Left colon (tissue), 2 donors: ENCODE measurements at places on chromosomes 2 and 18. TPM values are rescaled to one million over a fixed set of nuclear protein-coding genes. Genes with fewer than 3 reads are reported as not detected.

IFIH1 gene
- 19.1 TPM for total RNA-seq

HOXD12 gene
- total RNA-seq, result not detected

LYG2 gene
- total RNA-seq, result not detected

CHAC2 gene
- 4.5 TPM for total RNA-seq

PJVK gene
- total RNA-seq, result 1.1 TPM

CLEC4F gene
- 0.11 TPM for total RNA-seq

CGREF1 gene
- 3.8 TPM for total RNA-seq

EFHD1 gene
- total RNA-seq, result 2.7 TPM

SLC5A7 gene
- 0.36 TPM for total RNA-seq

STON1 gene
- 13.3 TPM for total RNA-seq

IL36A gene
- not detected for total RNA-seq

- no peak for DNase-seq
These were observed 866.8 kb downstream of the DSC3 start for GRCh38 chr18:30175621-30176225.

GRCh38 chr18:58152891-58153290, 108.9 kb downstream of the NEDD4L start:
- no peak for DNase-seq

GRCh38 chr18:23856466-23857163, 157.9 kb upstream of the TTC39C start:
- DNase-seq, result no peak

DNA sequence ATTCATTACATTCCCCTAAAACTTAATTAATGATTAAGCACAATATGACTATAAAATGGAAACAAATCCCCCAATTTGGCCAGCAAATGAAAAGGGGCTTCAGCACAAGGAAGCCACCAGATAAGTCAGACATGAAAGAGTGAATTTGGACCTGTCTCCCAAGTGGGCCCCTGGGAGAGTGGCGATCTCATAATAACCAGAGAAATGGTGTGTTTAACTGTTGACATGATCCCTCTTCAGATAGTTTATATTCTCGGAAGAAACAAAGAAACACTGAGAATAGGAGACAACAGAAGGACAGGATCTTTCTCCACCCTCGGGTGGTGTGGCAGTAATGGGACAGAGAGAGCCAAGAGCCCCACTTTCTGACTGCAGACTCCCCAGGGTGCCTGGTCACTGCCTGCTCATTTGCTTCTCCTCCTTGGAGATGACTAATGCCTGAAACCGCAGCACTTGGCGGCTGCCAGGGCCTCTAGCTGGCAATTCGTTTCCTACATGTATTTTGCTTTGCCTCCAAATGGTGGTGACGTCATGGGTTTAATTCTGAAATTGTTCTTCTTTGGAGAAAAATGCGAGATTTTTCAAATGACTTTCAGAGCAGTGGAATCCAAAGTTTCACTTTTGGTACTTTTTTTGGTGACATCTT, 46.4 kb upstream of the SPP2 start:
- DNase-seq, result no peak

DNA sequence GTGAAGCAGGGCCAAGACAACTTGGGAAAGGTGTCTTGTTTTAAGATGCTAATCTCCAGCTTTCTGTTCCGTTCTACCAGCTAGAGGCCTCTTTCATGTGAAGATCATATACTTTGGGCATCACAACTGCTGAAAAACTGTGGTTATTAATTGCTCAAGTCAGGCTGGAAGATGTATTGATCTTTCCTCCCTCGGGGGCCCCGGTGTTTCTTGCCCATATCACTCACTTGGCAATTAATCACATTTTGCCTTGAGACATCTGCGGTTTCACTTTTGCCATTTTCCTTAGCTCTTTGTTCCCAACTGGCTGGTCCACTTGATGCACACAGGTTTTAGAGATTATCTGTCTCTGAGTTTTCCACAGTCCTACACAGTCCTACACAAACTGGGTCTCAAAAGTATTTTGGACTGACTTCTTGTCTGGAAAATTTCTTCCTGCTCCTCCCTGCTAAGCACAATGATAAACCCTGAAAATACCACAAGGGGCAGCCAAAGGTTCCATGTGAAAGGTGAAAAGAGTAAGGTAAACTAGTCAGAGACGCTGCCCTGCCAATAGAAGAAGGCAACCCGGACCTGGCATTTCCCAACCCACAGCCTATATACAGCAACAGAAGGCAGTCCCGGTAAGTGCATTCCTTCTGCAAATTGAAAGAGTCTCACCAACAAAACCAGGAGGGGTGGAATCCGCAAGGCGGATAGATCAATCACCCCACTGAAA, 181.0 kb downstream of the AFF3 start:
- no peak for DNase-seq

DNA sequence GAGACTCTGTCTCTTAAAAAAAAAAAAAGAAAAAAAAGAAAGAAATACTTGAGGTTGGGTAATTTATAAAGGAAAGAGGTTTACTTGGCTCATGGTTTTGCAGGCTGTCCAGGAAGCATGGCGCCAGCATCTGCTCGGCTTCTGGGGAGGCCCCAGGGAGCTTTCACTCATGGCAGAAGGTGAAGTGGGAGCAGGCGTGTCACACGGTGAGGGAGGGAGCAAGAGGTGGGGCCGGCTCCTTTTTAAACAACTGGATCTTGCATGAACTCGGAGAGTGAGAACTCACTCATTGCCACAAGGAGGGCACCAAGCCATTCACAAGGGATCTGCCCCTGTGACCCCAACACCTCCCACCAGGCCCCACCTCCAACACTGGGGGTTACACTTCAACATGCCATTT, 30.6 kb downstream of the CYP26B1 start:
- DNase-seq, result no peak

DNA sequence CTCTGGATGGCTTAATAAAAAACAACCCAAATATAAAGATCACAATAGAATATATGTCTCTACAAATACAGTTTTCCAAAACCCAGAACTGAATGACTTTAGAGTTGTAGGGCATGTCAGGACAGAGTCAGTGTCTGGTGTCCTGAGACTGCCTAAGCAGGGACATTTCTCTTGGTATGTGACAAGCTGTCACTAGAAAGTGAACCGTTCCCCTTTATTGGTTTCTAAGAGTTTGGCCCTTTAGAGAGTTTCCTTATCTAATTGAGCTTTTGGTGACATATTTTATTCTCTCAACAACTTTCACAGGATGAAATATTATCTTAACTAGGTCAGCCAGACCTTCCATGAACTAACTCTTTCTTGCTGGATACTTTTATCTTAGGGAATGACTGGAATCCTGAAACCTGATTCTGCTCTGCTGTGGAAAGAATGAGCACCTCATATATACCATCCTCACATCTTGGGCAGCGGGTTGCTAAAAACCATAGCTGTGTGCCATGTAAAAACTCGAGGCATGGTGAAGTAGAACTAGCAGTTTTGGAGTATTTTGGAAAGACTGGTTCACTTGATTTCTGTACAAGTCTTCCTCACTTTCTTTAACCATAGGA, 54.8 kb downstream of the CAVIN2 start:
- DNase-seq, result no peak

DNA sequence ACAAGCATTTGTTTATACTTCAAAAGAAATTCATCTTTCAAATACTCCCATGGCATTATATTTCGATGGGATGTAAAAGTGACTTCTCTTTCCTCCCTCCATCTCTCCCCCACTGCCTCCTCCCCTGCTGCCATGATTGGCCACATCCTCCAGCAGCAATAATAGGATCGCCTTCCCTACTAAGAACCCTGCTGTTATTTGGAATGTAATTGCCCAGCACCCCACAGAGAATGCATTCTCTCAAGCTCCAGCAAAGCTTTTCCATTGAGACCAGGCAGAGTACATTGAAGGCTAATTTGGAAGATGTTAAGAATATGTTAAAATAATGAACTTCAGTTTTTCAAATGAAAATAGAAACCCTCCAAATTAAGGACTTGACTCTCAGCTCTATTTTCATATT, 375.4 kb upstream of the ACVR2A start:
- no peak for DNase-seq

DNA sequence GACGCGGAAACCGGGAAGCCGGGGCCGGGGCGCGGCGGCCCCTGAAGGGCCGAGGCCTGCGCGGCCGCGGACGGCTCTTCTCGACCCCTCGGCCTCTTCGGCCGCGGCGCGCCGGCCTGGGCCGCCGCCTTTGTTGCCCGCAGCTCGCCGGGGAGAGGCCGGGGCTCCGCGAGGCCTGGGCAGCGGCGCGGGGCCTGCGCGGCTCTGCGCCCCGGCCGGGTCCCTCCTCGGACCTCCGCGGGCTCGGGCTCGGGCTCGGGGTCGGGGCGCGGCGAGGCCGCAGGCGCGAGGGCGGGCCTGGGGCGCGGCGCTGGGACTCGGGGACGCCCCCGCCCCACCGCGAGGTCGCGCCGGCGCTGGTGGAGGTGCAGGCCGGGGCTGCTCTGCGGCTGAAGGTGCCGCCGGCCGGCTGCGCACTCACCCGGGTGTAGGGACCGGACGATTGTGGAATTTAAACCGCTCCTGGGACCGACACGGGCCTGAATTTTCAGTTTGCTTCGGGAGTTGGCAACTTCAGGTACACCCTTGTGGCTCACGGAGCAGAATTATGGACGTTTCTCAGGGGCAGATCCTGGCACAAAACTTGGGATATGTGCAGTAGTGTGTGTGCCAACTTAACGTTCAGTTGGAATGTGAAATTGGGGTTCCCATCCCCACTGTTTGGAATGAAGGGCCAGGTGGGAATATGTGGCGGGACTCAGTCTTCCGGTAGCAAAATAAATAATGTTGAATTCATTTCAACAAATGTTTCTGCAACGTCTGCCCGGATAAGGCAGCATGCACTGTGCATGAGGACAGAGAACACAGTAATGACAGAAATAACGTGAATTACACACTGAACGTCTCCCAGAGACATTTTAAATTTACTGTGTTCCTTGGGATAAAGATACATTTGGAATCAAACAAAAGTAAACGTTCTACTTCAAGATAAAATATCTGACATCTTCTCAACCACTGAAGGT, 787 bp downstream of the SOCS6 start:
- no peak for DNase-seq

DNA sequence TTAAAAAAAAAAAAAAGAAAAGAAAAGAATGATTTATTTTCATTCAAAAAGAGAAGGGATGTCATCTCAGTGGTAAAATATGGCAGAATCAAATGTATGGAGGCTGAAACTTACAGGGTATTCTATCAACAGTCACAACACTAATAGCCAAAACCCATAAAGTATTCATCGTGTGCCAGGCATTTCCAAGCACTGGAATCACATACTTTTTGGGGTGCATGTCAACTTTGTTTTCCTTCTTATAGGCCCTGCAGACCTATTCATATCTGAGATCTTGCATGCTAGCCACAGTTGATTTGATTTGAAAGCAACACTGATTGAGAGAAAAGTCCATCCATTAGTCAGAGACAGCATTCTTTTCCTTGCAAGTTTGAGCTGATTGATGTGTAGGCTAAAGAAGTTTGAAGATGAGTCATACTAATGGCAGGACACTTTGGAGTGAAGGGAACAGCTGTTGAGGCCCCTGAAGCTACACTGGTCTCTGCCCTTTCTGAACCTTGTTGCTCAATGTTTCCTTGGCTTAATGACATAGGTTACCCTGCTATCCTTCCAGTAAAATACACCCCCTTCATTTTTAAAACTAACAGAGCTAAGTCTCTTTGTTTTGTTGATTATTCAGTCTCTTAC, 22.0 kb downstream of the KATNAL2 start:
- DNase-seq, result no peak

- DNase-seq, result no peak
These were observed 98.5 kb upstream of the HAAO start for GRCh38 chr2:42890791-42891355.

DNA sequence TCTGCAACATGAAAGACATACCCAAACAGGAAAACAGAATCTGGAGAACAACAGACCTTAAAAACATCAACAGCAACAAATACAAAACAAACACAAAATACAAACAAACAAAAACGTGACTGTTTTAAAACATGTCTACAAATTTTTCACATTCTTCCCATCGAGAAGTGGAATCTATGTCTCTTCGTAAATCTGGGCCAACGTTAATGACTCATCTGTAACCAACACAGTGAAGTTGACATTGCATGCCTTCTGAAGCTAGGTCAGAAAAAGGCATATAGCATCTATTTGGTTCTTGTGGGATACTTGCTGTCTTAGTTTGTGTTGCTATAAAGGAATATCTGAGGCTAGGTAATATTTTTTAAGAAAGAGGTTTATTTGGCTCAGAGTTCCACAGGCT, 269.0 kb upstream of the FBXO11 start:
- DNase-seq, result no peak

DNA sequence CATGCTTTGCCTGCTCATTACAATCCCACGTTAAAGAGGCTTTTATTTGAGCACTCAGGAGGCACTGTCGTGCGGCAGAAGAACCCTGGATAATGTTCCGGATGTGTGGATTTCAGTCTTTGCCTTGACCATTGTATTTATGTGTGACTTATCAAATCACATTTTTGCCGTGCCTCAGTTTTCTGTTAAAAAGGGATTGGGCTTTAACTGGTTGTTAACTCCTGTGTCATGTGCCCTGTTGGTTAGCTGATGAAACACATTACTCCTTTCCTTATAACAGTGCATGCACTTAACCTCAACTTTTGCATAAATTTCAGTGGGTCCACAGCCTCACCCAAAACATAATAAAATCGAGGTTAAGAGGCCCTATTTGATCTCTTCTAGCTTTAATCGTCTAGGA, 52.7 kb downstream of the NAB1 start:
- DNase-seq, result no peak

GRCh38 chr18:1968801-1969498, 602.4 kb downstream of the METTL4 start:
- DNase-seq, result no peak

DNA sequence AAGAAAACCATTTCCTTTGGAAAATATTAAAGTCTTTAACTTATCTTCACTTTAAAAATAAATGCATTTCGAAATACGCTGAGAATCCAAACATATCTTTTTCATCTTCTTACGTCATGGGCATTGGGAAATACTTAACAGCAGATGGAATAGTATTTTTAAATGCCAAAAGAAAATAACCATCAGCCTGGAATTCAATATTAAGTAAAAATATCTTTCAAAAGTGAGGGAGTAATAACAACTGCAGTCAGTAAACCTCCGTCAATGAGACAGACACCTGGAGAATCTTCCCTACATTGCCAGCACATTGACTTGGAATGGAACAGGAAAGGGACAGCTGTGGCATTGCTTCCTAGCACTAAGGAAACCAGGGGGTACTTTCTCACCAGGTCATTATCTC, 290.4 kb upstream of the TNP1 start:
- DNase-seq, result no peak

DNA sequence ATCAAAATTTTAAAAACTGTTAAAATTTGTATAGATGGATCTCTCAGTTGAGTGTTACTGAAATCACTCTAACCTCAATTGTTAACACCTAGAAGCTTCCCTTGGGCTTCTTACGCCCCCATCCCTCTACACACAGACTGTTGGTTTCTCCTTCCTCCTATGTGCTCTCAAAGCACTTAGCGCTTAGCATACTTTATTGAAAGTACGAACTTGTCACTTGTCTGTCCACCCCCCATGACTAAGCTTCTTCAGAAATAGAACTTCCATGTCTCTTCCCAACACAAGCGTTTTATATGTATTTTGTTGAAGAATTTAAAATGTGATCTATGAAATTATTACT, 441 bp downstream of the MPHOSPH10 start:
- no peak for DNase-seq

- DNase-seq, result no peak
These were observed 27.4 kb downstream of the RMP24 start for GRCh38 chr18:35999925-36000324.
